ENCODE measurements at places on chromosomes 2 and 18.

- no peak for DNase-seq
Observed at GRCh38 chr18:69035756-69036155, 237.9 kb downstream of the CCDC102B start.

DNA sequence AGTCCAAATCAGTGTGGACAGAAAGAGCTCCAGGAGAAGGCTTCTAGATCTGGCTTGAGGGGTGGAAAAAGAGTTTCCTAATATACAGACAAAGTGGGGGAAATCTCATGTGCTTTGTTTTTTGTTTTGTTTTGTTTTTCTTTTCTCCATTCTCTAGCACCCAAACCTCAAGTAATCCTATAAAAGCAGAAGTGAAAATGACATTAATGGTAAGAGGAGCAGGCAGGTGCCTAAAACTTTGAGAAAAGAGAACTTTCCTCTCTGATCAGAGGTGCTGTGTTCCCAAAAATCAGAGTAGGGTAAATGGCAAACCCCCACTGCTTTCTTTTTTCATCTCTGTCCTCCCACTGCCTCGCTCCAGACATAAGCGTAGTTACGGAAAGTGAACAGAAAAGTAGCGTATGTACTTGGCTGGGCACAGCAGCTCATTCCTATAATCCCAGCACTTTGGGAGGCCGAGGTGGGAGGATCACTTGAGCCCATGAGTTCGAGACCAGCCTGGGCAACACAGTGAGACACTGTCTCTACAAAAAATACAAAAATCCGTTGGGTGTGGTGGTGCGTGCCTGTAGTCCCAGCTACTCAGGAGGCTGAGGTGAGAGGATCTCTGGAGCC, 77.8 kb downstream of the FAM161A start:
- DNase-seq = no peak

GRCh38 chr2:67241453-67241852, 155.7 kb upstream of the ETAA1 start:
- no peak for DNase-seq

DNA sequence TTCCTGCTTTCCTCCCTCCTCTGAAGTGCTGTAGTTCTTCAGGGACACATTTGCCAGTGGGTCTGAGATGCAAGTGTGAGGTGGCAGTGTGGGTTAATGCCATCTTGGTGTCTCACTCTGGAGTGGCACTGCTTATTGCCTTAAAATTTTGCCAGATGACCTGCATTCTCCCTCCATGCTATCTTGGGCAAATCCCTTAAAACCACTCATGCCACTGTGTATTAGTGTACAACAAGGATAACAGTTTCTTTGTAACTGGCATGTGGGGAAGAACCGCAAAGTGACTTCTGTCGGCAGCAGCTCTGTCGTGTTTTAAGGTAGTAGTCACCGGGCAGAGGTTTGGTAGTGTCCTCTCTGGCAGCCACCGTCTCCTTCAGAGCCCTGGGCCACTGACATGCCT, 124.2 kb downstream of the NEDD4L start:
- DNase-seq = no peak

- DNase-seq = no peak
Observed at GRCh38 chr2:218266316-218266979, 3.5 kb downstream of the AAMP start.

DNA sequence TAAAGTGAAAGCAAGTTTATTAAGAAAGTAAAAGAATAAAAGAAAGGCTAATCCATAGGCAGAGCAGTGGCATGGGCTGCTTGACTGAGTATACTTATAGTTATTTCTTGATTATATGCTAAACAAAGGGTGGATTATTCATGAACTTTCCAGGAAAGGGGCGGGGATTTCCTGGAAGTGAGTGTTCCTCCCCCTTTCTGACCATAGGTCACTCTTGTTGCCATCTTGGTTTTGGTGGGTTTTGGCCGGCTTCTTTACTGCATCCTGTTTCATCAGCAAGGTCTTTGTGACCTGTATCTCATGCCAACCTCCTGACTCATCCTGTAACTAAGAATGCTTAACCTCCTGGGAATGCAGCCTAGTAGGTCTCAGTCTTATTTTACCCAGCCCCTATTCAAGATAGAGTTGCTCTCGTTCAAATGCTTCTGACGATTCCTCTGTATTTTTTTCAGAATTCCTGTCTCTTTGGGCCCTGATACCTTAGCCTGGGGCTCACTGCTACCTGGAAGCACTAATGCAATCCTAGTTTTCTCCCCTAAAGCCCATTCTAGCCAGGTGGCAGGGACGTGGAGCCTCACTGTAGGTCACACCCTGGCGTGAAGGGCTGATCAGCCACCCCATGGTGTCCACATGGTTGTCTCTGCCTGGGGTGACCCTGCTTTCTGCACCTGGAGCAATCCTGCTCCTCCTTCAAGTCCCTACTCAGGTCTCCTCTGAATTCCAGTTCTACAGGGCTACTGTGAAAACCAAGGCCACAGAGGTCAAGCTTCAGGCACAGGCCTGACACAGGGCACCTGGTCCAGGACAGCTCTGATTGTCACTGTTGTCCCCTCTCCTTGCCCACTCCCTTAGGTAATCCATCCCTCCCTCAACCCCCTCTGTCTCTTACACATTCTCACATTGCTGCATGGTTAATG, 6.0 kb upstream of the SLC35F6 start:
- no peak for DNase-seq
